ENCODE measurements at places on chromosomes 13 and 19.

GRCh38 chr19:38387550-38388348, at the start of gene GGN:
Gene GGN (minus strand): TSS chr19:38388034. CDS start chr19:38387261, 773 bp downstream.
- DNase-seq: peak; percentile 94

GRCh38 chr13:113905018-113905417, 41.1 kb upstream of the GAS6 start:
- no peak for DNase-seq

DNA sequence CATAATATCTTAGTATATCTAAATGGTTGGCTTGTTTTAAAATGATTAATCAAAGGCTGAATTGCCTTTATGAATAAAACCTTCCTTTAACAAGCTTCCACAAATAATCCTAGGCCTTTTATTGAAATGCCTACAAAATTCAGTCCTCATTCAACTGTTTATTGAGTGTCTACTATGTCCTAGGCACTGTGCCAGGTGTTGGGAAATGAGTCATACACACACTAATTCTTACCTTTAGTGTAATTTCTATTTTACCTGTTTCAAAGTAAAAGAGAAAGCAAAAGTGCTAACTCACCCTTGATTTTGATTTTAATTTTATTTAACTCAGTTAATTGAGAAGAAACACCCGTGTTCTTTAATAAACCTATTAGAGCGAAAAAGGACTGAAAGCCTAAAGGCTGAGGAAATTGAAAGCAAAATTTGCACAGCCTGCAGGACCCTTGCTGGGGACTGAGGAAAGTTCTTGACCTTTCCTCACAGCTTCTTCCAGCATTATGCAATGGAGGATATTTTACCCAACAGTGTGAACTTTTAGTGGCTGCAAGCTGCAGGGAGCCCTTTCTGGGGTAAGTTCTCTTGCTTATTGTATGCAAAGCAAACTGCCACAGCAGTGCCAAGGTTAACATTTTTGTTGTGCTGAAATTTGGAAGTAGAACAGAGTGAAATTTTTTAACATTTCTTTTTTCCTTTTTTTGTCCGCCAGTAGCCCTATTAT, 83.1 kb downstream of the B3GLCT start:
- DNase-seq: no peak

DNA sequence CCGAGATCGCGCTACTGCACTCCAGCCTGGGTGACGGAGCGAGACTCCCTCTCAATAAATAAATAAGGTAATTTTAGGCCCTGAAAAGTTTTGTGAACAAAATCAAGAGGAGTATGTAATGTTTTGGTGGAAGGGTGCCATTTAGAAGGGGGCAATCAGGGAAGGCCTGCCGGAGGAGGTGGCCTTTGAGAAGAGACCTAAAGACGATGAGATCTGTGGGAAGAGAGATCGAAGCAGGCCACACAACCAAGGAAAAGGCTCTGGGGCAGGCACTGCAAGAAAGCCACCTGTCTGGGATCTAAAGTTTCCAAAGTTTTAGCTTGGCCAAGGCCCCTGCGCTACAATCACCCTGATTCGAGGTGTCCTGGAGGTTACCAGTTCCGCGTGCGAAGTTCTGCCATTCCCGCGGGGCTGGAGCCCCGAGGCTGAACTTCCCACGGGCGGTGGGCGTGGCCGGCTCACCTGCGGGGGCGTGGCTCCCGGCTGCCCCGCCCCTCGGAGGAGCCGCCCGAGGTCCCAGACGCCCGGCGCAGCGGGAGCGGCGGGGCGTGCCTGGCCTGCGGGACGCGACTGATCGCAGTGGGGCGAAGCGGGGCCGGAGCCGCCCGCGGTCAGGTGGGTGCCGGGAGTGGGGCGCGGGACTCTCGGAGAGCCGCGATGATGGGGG, at the start of gene KLC3:
Gene KLC3 (plus strand): TSS at position 519 of the 667 bp plus-strand sequence. CDS start 4,792 bp downstream, outside the sequence.
- peak; percentile 60 for DNase-seq

GRCh38 chr19:19429361-19429760, 23.9 kb downstream of the GATAD2A start:
- DNase-seq: no peak

DNA sequence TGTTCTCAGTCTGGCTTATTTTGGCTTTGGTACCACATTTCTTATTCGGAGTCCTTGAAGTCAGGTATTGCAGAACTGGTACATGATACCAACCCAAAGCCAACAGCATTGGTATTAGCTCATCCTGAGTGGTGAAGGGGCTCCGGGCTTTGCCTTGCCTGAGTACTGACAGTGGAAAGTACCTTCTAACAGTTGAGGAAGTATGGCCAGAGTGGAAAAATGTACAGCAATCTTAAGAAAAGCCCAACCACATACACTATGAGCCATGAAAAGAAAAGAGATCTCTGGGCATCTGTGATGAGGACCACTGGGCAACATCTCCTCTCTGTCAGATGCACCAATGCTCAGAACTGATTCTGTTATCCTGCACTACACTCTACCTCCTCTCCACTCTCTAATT, 8.3 kb downstream of the LCP1 start:
- no peak for DNase-seq

- peak; percentile 96 for DNase-seq
These were observed 29.2 kb downstream of the TMTC4 start for GRCh38 chr13:100645382-100645781.

DNA sequence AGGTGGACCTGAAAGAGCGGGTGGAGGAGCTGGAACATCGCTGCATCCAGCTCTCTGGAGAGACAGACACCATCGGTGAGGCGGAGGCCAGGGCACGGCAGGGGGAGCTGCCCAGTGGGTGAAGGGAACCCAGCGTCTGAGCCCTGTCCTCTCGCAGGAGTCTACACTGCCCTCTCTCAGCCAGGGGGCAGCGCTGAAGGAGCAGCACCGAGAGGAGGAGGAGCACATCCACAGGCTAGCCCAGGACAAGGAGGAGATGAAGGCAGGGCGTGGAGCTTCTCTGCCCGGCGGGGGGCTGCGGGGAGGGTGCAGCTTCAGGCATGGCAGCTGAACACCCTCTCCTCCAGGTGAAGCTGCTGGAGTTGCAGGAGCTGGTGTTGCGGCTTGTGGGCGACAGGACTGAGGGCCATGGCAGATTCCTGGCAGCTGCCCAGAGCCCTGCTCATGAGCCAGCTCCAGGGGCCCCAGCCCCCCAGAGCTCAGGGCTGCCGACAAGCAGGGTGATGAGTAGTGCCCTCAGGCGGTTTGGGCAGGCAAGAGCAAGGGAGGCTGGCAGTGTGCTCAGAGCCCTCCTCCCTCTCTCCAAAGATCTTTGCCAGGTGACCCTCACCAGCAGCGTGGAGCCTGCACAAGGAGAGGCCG, 31.4 kb upstream of the ZNF492 start:
- DNase-seq: no peak

DNA sequence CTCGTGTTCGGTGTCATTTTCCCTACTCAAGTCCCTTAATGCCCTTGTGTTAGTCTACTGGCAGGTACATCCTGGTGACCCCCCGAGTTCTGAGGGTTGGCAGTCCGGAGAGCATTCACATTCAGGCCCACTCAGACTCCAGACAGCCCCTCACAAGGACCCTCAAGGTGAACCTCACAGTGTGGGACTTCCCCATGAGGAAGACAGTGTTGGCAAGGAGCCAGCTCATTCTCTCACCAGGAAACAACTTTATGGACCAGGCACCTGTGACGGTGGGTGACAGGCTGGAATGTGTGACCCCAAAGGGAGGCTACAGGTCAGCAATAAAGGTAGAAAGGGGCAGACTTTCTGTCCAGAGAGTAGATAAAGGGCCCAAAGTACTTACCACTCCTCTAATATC, 24.5 kb downstream of the RDH8 start:
- DNase-seq: no peak

DNA sequence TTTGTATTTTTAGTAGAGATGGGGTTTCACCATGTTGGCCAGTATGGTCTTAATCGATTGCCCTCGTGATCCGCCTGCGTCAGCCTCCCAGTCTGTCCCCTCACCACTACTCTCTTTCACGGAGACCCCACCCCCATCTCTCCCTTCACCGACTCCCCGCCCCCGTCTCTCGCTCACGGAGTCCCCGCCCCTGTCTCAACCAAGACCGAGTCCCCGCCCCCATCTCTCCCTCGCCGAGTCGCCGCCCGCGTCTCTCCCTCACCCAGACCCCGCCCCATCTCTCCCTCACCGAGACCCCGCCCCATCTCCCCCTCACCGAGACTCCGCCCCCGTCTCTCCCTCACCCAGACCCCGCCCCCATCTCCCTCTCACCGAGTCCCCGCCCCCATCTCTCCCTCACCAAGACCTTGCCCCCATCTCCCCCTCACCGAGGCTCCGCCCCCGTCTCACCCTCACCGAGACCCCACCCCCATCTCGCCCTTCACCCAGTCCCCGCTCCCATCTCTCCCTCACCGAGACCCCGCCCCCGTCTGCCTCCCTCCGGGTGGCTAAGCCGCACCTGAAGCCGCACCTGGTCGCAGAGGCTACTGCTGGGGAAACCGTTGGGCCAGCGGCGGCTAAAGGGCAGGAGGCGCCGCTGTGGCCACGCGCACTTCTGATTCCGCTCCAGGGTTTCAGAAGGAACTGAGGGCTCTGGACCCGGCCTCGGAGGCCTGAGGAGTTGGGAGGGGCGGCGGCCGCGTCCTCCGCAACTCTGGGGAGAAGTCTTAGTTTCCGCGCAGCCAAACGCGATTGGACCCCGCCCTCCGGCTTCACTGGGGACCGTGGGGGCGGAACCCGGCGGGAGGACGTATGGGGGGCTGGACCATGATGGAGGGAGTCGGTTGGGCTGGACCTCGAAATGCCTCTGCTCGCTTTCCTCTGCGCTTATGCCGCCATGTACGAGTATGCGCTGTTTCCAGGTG, 17.1 kb upstream of the ZNF846 start:
- DNase-seq: peak; percentile 84

DNA sequence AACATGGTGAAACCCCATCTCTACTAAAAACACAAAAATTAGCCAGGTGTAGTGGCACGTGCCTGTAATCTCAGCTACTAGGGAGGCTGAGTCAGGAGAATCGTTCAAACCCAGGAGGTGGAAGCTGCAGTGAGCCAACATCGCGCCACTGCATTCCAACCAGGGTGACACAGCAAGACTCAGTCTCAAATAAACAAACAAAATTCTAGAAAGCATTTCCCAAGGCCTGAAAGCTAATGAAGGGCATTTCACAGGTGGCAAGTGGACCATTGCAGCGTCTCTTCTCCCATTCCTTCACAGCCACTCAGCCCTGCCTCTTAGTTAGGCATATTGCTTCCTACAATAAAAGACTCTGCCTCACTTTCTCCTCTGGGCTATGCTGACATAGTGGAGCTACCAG, 13.5 kb upstream of the RXFP2 start:
- DNase-seq: no peak

DNA sequence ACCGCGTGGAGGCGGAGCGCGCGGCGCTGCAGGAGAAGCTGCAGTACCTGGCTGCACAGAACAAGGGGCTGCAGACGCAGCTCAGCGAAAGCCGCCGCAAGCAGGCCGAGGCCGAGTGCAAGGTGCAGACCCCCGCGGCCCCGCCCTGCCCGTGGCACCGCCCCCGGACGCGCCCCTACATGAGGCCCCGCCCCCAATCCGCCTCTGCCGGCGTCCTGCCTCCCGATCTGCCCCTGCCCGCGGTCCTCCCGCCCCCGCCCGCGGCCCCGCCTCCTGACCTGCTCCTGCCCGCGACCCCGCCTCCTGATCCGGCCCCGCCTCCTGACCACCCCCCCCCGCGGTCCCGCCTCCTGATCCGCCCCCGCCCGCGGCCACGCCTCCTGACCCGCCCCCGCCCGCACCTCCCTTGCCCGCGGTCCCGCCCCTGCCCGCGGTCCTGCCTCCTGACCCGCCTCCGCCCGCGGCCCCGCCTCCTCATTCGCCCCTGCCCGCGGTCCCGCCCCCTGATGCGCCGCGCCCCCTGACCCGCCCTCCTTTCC, 11.7 kb downstream of the PRR36 start:
- no peak for DNase-seq

DNA sequence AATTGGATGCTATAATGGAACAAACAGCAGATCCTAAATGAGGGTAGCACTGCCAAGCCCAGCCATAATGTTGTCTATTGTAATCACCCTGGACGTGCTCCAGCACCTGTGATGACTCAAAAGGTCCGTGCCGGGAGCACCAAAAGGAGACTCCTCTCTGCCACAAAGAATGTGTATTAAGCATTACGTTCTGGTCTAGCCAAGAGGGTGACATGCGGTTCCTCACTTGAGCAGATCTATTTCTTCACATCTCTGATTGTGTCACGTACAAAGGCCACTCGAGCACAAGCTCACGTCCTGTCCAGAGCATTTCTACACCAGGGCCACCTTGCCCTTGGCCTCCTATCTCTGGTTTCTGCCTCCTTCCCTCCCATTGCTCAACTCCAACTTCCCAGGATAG, 219.9 kb upstream of the IRS2 start:
- no peak for DNase-seq

- DNase-seq: peak; percentile 97
These were observed at the start of the genes BIVM and POGLUT2 for GRCh38 chr13:102798581-102799425. Gene BIVM (plus strand): TSS chr13:102799119. CDS start chr13:102807268, 8,149 bp downstream. Gene POGLUT2 (minus strand): TSS chr13:102798976. CDS start chr13:102798670, 306 bp downstream.

- DNase-seq: no peak
These were observed 266.2 kb downstream of the MAB21L1 start for GRCh38 chr13:35210261-35210660.

- peak; percentile 73 for DNase-seq
These were observed 3.0 kb downstream of the PRKD2 start for GRCh38 chr19:46713781-46714443.

GRCh38 chr13:113297370-113298042, 467 bp downstream of the LAMP1 start:
- peak; percentile 63 for DNase-seq

- no peak for DNase-seq
These were observed 2.5 kb downstream of the PRTN3 start for GRCh38 chr19:843180-843835.

DNA sequence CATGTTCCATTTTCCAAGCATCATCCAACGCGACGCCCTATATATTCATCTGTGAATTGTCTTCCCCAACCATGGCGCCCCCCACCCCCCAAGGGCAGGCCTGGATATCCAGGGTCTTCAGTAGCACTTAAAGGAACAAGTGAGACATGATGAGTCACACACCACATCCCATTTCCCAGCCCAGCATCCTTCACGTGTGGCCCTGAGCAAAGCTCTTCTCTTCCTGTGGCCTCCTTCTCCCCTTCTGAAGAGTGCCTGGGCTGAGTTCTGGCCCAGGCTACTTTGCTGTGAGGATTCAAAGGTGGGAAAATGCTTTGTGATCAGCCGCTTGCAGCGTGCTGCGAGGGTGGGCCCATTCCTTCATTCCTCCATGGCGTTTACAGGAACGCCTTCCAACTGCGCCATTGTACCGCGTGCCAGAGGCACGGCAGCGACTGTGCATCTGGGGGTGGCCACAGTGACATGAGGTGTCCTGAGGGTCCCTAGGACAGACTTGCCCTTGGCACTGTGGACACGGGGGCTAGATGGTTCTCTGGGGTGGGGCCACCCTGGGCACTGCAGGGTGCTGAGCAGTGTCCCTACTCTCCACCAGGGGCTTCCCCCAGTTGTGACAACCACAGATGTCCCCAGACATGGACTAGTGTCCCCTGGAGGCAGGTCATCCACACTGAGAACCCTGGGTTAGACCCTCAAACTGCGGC, 11.7 kb downstream of the PLIN4 start:
- DNase-seq: no peak

DNA sequence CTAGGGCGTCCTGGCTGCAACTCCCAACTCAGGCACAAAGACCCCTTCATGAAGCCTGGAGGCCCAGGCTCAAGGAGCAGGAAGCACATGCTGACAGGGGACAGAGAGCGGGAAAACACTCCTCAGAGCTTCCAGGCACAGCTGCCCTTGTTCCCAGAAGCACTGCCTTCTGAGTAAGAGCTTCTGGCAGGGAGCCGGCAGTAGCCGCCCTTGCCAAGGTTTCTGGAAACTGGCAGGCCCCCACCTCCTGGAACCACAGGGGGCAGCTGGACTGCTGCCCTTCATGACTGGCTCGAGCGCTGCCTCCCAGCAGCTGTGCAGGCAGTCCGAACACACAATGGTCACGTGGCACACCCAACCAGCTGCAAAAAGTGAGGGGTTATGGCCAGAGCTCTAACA, 33.6 kb upstream of the EPHX3 start:
- DNase-seq: no peak

- no peak for DNase-seq
These were observed at the start of gene TMEM91 for GRCh38 chr19:41376241-41376997. Gene TMEM91 (plus strand): TSS chr19:41376533. CDS start chr19:41378310, 1,777 bp downstream.
